Cardiac fibroblast (primary cell): ENCODE measurements at places on chromosomes 3 and 15.

GRCh38 chr15:62795700-62796695 is 246.5 kb upstream of the TPM1 start:
- no peak for DNase-seq

- no peak for DNase-seq
These were observed 6.5 kb upstream of the RPL22L1 start for GRCh38 chr3:170876537-170876936.

DNA sequence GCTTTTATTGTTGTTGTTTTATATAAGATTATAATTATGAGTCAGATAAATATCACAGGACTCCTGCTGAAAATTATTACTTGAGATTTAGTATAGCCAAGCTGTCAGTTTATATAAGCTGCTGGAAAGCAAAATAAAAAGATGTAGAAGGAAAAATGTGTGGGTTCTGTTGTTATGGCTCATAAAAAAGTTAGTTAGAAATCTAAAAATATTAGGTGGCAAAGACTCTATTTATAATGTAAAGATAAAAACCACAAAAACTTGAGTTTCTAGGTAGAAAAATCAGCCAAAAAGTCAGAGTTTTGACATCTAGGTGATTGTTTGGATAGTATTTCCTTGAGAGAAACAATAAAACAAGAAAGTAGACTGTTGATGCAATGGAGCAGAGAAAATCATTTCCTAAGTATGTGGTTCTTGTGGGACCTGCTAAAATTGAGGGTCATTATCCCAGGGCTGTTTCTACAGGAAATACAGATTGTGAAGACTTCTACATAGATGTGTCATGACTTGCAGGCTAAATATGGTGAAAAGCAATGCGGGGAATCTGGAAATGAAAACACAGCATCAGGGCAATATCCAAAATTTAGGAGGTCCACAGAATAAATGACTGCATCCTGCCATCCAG is 1109.6 kb upstream of the CADM2 start:
- DNase-seq: no peak

GRCh38 chr3:26084629-26085028 is 294.7 kb downstream of the OXSM start:
- DNase-seq: no peak

DNA sequence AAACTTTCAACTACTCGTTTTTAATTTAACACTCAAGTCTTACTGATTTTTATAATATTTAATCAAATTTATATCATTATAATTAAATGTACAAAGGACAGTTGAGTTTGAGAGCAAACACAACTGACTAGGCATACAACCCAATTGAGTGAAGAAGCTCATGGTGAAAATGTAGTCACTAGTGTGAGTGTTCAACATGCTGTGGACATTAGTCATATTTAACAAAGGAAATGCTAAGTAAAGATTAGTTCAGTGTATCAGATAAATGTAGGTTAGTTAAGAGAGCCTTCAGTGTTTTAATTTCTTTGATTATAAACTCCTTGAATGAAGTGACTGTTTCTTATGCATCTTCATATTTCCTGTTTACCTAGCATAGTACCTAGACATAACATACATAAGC is 444.2 kb upstream of the GOLIM4 start:
- no peak for DNase-seq

DNA sequence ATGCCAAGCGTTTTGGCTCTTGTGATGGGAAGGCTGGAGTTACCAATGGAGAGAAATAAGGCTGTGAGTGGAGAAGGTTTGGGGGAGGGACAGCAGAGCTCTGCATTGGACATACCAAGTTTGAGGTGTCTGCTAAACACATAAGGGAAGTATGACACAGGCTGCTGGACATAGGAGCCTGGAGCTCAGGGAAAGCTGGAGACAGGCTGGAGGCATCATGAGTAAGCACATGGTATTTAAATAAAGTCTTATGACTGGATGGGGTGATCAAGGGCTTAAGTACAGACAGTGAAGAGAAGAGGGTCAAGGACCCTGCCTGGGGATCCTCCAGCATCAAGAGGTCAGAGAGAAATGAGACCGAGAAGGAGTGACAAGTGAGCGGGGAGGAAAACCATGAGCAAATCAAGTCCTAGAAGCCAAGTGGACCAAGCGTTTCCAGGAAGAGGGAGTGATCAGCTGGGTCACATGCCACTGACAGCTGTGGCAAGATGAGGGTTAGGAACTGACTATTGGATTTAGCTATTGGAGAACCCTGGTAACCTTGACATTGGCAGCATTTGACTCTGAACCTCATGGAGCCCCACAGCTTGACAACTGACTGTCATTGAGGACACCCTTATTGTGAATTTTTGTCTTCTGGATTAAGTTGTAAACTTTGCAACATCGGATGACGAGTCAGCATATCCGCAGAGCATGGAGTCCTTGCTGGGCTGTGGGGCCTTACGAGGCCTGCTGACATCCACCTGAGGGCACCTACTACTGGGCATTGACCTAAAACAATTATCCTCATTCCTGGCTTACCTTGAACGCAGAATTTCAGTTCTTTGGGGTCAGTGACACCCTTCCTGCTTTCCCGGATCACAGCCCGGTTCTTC is 78.7 kb upstream of the ETV5 start:
- DNase-seq: no peak

- peak; percentile 43 for DNase-seq
These were observed 162.8 kb downstream of the CD47 start for GRCh38 chr3:107928084-107928445.

DNA sequence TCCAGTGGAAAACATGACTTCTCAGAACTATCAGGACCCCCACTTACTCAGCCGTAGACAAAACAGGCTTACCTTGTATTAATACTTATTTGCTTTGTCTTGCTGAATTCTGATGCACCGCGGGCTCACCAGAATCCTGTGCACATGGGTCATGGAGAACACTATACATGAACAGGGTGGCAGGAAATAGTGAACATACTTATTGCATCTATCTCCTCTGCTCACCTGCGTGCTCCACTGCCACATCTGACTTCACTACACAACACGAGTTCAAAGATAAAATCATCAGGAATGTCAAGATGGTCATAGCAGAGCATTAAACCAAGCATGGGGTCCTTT is 10.7 kb upstream of the MAPK6 start:
- no peak for DNase-seq

DNA sequence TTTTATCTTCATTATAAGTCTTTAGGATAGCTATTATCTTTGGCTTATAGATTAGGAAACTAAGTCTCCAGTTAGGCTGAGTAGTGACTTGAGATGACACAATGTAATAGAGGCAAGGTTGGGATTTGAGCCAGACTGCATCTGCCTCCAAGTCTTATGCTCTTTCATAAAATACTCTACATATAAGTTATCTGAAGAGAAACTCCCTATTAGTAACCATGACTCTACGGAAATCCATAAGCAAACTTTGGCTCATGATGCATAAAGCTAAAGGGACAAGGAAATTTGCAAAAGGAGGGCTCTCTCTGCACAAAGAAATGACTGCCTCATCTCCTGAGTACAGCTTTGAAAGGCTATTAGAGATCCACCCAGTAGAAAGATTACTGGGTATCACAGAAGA is 77.6 kb upstream of the FRMD4B start:
- peak; percentile 19 for DNase-seq

GRCh38 chr15:47720555-47720954 is 3.2 kb downstream of the SEMA6D start:
- DNase-seq: no peak

- peak; percentile 79 for DNase-seq
These were observed 47.7 kb upstream of the GRIP2 start for GRCh38 chr3:14587740-14588360.

GRCh38 chr3:160796813-160797164 is 40.8 kb downstream of the PPM1L start:
- DNase-seq: no peak

DNA sequence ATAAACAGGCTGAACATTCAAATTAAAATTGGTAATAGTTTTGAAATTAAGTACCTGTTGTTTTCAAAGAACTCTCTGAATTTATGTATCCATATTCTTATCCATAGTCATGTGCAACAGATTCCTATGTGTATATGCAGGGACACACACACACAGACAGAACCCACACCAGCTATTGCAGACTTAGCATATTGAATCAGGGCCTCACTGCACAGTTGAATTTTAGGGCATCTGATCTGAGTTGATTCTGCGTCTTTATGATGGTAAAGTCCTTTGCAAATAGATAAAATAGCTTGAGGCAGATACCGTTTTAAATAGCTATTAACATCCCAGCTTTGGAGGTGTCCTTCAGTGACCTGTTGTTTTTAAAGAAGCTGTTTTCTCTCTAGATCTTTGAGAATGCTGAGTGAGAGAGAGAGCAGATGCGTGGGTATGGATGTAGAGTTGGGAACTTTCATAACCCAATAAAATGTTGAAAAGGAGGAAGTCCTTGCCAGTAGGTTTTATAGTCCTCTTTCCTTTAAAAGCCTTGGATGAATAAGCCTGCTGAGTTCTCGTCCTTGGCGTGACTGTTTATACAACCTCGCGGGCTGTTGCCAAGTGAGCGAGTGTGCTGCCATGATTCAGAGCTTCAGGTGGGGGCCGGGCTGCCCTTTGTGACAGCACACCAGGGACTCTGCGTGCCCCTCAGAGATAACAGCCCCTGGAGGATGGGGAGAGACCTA is 18.3 kb downstream of the MYZAP start:
- peak; percentile 31 for DNase-seq

- no peak for DNase-seq
These were observed 14.1 kb downstream of the MBNL1 start for GRCh38 chr3:152282813-152283212.

DNA sequence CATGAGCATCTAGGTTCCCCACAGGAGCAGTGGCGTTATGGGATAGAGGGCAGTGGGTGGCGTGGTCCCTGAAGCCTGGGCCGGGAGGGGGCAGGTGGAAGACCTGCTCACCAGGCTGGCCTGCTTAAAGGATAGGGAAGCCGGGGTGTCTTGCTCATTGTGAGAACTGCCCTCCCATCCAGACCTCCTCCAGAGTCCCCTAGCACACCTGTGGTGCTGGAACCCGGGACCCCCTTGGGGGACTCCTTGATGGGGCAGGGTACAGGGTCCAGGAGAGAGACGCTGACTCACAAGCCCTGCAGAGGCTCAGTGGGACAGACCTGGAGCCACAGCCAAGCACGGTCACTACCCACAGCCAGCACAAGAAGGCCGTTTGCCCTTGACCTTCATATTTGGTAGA is 2.8 kb upstream of the RHCG start:
- DNase-seq: no peak

- no peak for DNase-seq
These were observed 19.9 kb downstream of the PLA2G4F start for GRCh38 chr15:42136513-42136912.

GRCh38 chr15:62483814-62484213 is 318.7 kb upstream of the C2CD4B start:
- DNase-seq: no peak

DNA sequence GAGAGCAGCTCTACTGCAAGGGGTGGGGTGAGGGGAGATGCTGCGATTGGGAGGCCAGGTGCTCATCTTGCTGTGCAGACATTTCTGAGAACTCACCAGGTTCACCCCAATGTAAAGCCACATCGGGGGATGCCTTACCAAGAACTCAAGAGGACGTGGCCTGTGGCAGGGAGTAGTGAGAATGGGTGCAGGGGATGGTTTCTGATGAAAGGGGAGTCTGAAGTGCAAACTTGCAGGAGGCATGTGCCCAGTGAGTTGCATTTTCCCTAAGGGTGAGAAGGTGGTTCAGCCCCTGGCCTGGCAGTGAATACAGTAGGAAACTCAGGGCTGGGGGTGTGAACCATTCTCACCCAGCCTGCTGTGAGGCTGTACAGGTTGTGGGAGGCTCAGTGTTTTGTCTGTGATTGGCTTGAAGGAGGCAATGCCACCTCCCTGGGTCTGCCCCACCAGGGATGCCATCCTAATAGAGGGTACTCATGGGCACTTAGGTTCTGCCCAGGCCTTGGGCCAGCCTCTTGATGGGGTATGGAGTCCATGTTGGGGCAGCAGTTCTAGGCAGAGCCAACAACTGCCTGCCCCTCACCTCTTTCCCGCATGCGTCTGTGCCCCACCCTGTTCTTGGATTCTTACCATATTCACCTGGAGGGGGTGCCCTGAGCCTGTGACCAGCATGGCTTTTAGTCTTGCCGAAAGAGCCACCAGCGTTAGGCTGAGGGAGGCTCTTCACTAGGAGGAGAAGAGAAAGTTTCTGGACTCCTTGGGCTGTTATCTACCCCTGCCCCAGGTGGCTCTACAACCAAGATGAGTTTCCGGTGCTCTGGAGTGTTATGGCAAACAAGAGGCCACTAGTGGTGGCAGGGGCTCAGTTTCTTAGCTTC is 4.5 kb downstream of the HEMK1 start:
- no peak for DNase-seq

DNA sequence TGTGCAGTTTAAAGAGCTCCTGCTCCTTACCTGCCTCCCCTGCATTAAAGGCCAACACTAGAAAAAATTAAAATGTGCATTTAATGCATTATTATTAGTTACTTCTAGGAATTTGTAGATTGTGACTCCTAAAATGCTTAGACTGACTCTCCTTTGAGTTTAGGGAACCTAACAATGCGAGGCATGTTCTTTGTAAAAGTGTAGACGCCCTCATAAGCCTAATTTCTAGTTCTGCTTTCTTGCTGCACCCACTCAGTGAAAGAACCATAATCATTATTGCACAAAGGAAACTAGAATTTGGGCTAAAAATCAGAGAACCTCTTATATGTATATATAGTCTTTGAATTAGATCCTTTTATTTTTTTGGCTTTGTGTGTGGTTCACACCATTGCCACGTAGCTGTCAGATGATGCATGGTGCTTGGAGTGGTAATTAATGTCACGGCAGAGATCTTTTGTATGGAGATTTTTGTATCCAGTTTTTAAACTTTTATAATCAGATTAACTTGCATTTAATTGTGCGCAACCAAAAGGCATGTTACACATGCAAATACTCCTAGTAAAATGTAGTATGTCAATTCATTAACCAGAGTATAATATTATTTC is 710 bp downstream of the ABHD10 start:
- no peak for DNase-seq
